RKO (cell line): ENCODE measurements at places on chromosomes 5 and 9.

DNA sequence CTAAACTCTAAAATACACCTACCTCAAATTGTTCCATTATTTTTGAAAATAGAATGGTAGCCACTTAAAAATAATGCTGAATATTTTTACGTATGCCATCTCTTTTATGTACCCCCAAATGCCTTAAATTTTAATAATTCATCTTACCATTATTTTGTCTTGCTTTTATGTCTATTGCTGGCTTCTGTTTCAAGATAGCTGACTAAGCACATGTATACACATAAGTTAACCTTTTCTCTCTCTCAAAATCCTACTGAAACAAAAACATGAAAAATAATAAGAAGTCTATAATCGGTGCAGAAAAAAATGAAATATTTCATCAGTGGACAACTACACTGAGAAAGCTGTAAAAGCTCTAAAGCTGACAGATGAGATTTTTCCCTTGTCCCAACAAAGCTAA, 652.0 kb upstream of the ZNF608 start:
- no peak for DNase-seq

DNA sequence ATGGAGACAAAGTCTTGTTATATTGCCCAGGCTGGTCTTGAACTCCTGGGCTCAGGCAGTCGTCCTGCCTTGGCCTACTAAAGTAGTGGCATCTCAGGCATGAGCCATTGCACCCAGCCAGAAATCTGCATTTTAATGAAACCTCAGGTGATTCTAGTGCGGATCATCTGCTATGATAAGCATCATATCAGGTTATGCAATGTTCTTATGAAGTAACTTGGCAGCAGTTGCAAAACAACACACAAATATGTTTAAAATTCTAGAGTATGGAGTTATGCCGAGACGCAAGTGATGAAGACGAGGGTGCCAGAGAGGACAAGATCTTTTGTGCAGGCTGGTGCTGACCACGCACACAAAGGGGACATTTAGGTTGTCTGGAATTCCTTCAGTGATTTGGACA, 153.2 kb upstream of the MEF2C start:
- no peak for DNase-seq

GRCh38 chr5:55742778-55743177, 4.9 kb downstream of the DDX4 start:
- DNase-seq: no peak

DNA sequence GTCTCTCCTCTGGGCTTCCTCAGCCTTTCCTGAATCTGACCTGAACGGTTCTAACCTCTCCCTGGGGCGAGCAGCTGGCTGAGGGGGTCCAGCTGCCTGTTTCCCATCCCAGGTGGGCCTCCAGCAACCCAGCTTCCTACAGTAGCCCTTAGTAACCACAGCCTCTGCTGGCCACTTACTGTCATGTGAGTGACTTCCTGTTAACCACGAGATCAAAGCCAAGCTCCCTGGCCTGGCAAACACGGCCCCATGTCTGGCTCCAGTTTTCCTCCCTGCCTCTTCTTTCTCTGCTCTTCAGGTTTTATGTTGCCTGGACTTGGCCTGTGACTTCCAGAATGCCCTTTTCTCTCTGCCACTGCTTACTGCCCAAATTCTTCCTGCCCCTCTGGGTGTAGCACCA, 47.2 kb upstream of the DAB2IP start:
- no peak for DNase-seq

DNA sequence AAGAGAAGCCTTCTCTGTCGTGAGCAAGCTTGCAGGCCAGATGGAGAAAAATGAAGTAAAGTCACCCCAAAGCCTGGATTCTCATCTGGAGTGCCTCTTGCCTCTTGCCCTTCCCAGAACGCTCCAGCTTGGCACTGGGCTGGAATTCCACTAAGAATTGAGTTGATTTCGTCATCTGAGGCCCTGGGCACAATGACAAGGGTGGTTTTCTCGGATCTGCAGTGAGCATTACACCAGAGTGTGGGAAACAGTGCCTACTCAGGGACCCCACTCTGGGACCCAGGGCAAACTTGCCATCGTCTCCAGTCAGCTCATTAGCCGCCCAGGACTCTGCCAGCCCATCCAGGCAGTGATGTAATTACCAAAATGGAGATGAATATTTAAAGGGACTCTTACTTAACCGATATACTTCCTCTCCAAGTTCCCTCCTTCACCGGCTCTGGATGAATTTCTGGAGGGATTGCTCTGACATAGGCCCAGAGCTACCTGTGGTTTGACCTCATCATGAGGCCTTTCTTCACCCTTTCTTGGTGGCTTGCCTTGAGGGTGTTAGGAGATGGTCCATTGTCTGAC, 44.7 kb upstream of the LCP2 start:
- no peak for DNase-seq

DNA sequence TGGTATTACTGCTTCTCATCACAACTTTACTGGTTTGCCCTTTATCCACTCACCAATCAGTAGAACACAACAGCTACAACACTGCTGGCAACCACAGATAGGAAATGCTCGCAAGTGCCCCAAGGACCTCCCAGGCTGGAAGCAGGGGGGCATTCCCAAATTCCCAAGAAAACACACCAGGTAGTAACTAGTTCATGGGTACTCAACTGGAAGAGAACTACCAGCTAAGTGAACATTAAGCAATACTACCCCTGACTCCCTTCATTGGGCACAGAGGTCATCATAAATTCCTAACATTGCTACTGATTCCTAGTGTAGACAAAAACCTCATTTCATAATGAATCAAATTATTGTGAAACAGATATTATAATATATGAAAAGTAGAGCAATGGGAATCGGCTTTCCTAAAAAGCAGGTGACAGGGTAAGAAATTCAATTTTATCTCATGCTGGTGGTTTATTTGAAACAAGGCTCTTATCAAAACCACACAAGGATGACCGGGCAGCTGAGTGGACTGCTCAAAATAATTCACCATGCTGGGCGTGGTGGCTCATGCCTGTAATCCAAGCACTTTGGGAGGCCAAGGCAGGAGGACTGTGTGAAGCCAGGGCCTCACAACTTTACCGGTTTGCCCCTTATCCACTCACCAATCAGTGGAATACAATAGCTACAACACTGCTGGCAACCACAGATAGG, 81.6 kb downstream of the TLE1 start:
- DNase-seq: no peak
